ENCODE measurements at places on chromosomes 4 and X. TPM values are rescaled to one million over a fixed set of nuclear protein-coding genes. Genes with fewer than 3 reads are reported as not detected.

The ZMYM3 gene
- total RNA-seq = 26.3 TPM

GRCh38 chr4:185276036-185276435, 66.6 kb downstream of the SNX25 start:
- H3K36me3 ChIP-seq = no peaks in the 10 kb centered on the region
- no peak for DNase-seq
- H3K27ac ChIP-seq = no peak overlapping the region
- H3K27me3 ChIP-seq = no peaks in the 10 kb centered on the region
- no peak overlapping the region for H3K4me3 ChIP-seq

The HGFAC gene
- not detected for total RNA-seq

- no peaks in the 10 kb centered on the region for H3K27me3 ChIP-seq
- no peaks in the 10 kb centered on the region for H3K4me1 ChIP-seq
- no peak overlapping the region for H3K27ac ChIP-seq
- H3K4me3 ChIP-seq = no peak overlapping the region
Measured at GRCh38 chr4:26447378-26447777, 42.9 kb downstream of the CCKAR start.

The SLC7A11 gene
- total RNA-seq = 13.2 TPM

- H3K4me3 ChIP-seq = no peak overlapping the region
- H3K36me3 ChIP-seq = no peaks in the 10 kb centered on the region
- H3K27ac ChIP-seq = no peak overlapping the region
- H3K27me3 ChIP-seq = no peaks in the 10 kb centered on the region
- no peak for DNase-seq
- no peaks in the 10 kb centered on the region for H3K4me1 ChIP-seq
Measured at GRCh38 chr4:60039908-60040307, 1160.2 kb upstream of the ADGRL3 start.

GRCh38 chr4:90606781-90607180, 479.6 kb downstream of the CCSER1 start:
- H3K27me3 ChIP-seq = no peaks in the 10 kb centered on the region
- H3K4me3 ChIP-seq = no peak overlapping the region
- H3K4me1 ChIP-seq = no peaks in the 10 kb centered on the region
- no peak for DNase-seq
- H3K36me3 ChIP-seq = no peaks in the 10 kb centered on the region
- H3K27ac ChIP-seq = no peak overlapping the region

GRCh38 chrX:150870029-150870428, 28.4 kb downstream of the CD99L2 start:
- no peak for DNase-seq
- no peak overlapping the region for H3K27ac ChIP-seq
- H3K27me3 ChIP-seq = no peaks in the 10 kb centered on the region
- no peaks in the 10 kb centered on the region for H3K4me1 ChIP-seq

DNA sequence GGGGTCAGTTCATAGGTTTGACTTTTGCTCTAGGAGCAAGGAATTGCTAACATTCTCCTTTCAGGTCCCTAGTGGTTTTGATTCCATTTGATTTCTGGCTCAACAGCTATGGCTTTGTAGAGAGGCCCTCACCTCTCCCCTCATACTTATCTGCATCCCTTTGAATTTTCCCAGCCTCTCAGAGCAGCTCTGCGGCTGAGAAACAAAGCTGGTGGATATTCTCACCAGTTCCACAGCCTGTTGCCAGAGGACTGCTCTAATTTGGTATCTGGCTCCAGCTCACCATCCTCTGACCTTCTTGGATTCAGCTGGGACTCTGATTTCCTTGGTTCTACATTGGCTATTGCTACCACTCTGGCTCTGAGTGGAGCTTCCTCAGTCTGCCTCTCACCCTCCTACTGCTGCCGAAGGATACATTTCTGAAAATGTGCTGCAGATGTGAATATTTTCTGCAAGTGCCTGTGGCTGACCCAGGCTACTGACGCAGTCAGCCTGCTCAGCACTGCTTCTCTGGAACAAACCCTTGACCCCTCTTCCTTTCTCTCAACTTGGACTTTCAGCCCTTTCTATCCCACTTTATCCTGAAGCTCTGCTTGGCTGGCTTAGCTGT, 110.9 kb upstream of the ENPEP start:
- no peak overlapping the region for H3K27ac ChIP-seq
- H3K4me3 ChIP-seq = no peak overlapping the region

The STK32B gene
- total RNA-seq = 1.9 TPM

DNA sequence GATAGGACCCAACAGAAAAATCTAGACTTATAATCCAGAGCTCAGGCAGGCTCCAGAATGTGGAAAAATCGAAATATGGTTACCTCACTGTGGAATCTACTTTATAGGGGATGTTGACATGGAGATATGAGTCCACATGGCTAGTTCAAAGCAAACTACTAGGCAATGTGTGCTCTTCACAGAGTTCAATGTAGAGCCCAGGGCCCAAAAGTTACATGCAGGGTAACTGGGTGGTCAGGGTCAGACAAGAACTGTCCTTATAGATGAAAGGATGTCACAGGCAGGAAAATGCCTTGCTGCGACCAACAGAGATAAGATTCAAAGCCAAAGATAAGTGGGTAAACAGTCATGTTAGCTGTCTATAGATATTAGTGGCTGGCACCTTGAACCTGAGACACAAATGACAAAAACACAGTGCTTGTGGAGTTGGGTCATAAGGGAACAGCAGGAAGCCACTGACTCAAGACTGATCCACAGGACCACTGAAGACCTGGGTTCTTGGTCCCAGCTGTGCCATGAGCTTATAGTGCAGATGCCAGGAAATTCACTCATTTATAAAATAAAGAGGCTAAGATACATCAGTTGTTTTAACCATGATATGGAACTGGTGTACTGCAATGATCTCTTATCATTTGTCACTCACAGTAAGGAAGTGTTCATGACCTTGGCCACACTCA, 101.7 kb upstream of the MBNL3 start:
- no peak for DNase-seq
- H3K36me3 ChIP-seq = no peaks in the 10 kb centered on the region

- H3K27me3 ChIP-seq = no peaks in the 10 kb centered on the region
- DNase-seq = no peak
- H3K27ac ChIP-seq = no peak overlapping the region
- no peak overlapping the region for H3K4me3 ChIP-seq
Measured at GRCh38 chr4:27861381-27861787, 1000.7 kb downstream of the STIM2 start.

DNA sequence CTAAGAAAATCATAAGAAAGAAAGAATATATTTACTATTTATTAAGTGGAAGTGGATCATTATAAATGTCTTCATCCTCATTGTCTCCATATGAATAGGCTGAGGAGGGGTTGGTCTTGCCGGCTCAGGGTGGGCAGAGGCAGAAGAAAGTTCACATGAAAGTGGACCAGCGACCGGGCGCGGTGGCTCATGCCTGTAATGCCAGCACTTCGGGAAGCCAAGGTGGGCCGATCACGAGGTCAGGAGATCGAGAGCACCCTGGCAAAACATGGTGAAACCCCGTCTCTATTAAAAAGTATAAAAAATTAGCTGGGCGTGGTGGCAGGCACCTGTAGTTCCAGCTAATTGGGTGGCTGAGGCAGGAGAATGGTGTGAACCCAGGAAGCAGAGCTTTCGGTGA, 1145.4 kb downstream of the STIM2 start:
- no peak overlapping the region for H3K4me3 ChIP-seq
- H3K36me3 ChIP-seq = no peaks in the 10 kb centered on the region
- no peaks in the 10 kb centered on the region for H3K4me1 ChIP-seq
- DNase-seq = no peak
- H3K27me3 ChIP-seq = no peaks in the 10 kb centered on the region
- H3K27ac ChIP-seq = no peak overlapping the region

- H3K4me1 ChIP-seq = no peaks in the 10 kb centered on the region
- H3K36me3 ChIP-seq = no peaks in the 10 kb centered on the region
- H3K4me3 ChIP-seq = no peak overlapping the region
- no peak for DNase-seq
Measured at GRCh38 chrX:102129473-102129872, 4.0 kb downstream of the TCEAL2 start.

DNA sequence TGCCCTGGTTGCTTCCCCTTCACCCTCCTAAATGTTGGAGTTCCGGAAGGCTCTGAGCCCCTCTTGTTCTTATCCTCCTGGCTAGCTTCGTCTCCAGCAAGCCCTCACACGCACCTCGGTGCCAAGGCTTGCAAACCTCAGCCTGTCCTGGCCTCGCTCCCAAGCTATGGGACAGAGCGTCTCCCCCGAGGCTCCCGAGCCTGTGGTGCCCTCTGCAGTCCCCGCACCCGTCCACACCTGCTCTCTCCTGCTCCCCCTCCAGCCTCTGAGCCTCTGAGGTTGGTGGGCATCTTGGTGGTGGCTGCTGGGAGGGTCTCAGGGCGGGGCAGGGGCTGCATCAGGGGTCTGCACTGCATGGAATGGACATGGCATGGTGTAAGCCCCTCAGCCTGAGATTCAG, 63.2 kb downstream of the TRMT44 start:
- H3K4me1 ChIP-seq = peaks cover 3% of the 10 kb centered on the region
- H3K27me3 ChIP-seq = no peaks in the 10 kb centered on the region
- H3K36me3 ChIP-seq = no peaks in the 10 kb centered on the region
- no peak for DNase-seq
- H3K27ac ChIP-seq = no peak overlapping the region

The PPP4R3C gene
- not detected for total RNA-seq

- no peaks in the 10 kb centered on the region for H3K27me3 ChIP-seq
- DNase-seq = no peak
- H3K36me3 ChIP-seq = no peaks in the 10 kb centered on the region
- no peaks in the 10 kb centered on the region for H3K4me1 ChIP-seq
Measured at GRCh38 chrX:19544693-19545305, 29.5 kb upstream of the MAP3K15 start.

DNA sequence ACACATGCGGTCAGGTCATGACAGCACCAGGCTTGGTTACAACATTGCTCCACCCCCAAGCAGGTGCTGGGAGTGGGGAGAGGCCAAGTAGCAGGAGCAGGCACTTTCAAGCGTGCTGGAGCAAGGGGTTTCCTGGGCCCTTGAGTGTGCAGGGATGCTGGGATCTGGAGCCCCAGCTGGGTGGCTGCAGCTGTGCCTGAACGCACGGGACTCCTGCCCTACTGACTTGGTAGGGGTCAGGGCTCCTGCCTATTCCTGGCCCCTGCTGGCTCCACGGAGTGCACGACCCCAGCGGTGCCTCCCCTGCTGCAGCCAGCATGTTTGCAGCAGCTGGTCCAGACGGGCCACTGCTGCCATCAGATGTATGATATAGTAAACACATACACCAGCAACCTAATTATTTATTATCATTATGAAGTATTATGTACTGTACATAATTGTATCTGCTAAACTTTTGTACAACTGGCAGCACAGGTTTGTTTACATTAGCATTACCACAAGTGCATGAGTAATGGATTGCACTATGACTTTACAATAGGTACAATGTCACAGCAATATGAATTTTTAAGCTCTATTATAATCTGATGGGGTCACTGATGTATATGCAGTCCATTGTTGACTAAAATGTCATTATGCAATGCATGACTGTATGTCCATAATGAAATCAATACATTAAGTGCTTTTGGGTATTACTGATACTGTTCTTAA, 620.6 kb downstream of the RAPGEF2 start:
- H3K27me3 ChIP-seq = no peaks in the 10 kb centered on the region
- no peak overlapping the region for H3K27ac ChIP-seq
- no peak overlapping the region for H3K4me3 ChIP-seq
- no peaks in the 10 kb centered on the region for H3K36me3 ChIP-seq

DNA sequence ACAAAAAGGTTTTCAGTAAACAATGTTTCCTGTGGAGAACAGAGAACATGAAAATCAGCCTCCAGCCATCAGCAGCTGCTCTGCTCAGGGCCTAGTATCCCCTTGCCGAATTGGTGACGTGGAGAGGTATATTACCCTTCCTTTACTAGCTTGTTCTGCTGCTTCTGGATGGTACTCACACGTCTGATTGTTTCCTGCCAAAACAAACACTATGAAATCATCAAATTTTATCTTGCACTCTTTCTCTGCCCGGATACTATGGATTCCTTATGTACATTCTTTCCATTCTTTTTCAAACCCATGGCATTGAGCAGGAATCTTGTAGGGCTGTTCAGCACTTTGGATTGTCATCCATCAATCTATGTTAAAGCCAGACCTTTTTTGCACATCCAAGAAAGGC, 18.8 kb upstream of the METAP1 start:
- no peaks in the 10 kb centered on the region for H3K4me1 ChIP-seq
- no peak overlapping the region for H3K27ac ChIP-seq
- H3K36me3 ChIP-seq = no peaks in the 10 kb centered on the region
- H3K4me3 ChIP-seq = no peak overlapping the region

The ZNF157 gene
- 0.29 TPM for total RNA-seq

The NPY2R gene
- 0.13 TPM for total RNA-seq

- no peak overlapping the region for H3K4me3 ChIP-seq
- no peaks in the 10 kb centered on the region for H3K4me1 ChIP-seq
- no peak overlapping the region for H3K27ac ChIP-seq
- DNase-seq = no peak
- no peaks in the 10 kb centered on the region for H3K27me3 ChIP-seq
Measured at GRCh38 chrX:118239178-118239870, 106.6 kb upstream of the WDR44 start.

- no peaks in the 10 kb centered on the region for H3K36me3 ChIP-seq
- no peak overlapping the region for H3K27ac ChIP-seq
- no peaks in the 10 kb centered on the region for H3K27me3 ChIP-seq
- no peak overlapping the region for H3K4me3 ChIP-seq
- no peaks in the 10 kb centered on the region for H3K4me1 ChIP-seq
- no peak for DNase-seq
Measured at GRCh38 chr4:16018841-16019240, 55.9 kb upstream of the FGFBP2 start.

The LRAT gene
- 0.89 TPM for total RNA-seq

The TAF7L gene
- not detected for total RNA-seq

- no peak overlapping the region for H3K4me3 ChIP-seq
- no peaks in the 10 kb centered on the region for H3K4me1 ChIP-seq
- no peaks in the 10 kb centered on the region for H3K27me3 ChIP-seq
- no peak for DNase-seq
Measured at GRCh38 chrX:37922928-37923327, 75.6 kb upstream of the DYNLT3 start.

The NEK1 gene
- total RNA-seq = 13.2 TPM

The PIN4 gene
- 9.0 TPM for total RNA-seq

DNA sequence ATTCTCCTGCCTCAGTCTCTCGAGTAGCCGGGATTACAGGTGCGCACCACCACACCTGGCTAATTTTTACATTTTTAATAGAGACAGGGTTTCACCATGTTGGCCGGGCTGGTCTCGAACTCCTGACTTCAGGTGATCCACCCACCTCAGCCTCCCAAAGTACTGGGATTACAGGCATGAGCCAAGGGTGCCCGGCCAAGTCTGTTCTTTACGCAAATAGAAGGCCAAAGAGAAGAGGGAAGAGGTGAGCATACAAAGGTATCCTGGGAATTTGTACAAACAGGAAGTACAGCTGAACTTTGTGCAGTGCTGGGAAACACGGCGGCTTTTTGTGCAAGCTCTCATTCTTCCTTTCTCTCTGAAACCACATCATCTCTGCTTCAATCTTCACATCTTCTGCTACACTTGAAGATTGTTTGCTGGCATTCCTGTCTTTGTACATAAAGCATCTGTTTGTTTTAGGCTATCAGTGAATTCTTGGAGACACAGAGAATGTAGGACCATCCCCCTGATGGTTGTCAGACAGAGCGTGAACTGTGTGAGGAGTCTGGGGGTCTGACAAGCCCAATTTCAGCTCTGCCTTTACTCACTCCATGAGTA, 71.9 kb upstream of the PRSS48 start:
- H3K36me3 ChIP-seq = no peaks in the 10 kb centered on the region
- H3K27ac ChIP-seq = peak overlapping the region; percentile 15
- DNase-seq = no peak
- no peaks in the 10 kb centered on the region for H3K27me3 ChIP-seq
- peaks cover 4% of the 10 kb centered on the region for H3K4me1 ChIP-seq
- H3K4me3 ChIP-seq = no peak overlapping the region

GRCh38 chr4:17535906-17536305, 20.9 kb downstream of the CLRN2 start:
- no peaks in the 10 kb centered on the region for H3K36me3 ChIP-seq
- DNase-seq = no peak
- H3K4me1 ChIP-seq = no peaks in the 10 kb centered on the region

The FAAH2 gene
- total RNA-seq = 6.2 TPM

GRCh38 chr4:101295691-101296090, 51.6 kb downstream of the PPP3CA start:
- no peak overlapping the region for H3K4me3 ChIP-seq
- DNase-seq = no peak
